Nucleus accumbens (tissue), 56 donors: ENCODE measurements at places on chromosomes 1 and 21.

- DNase-seq, result no peak
Observed at GRCh38 chr1:231803353-231803752, 176.8 kb downstream of the DISC1 start.

DNA sequence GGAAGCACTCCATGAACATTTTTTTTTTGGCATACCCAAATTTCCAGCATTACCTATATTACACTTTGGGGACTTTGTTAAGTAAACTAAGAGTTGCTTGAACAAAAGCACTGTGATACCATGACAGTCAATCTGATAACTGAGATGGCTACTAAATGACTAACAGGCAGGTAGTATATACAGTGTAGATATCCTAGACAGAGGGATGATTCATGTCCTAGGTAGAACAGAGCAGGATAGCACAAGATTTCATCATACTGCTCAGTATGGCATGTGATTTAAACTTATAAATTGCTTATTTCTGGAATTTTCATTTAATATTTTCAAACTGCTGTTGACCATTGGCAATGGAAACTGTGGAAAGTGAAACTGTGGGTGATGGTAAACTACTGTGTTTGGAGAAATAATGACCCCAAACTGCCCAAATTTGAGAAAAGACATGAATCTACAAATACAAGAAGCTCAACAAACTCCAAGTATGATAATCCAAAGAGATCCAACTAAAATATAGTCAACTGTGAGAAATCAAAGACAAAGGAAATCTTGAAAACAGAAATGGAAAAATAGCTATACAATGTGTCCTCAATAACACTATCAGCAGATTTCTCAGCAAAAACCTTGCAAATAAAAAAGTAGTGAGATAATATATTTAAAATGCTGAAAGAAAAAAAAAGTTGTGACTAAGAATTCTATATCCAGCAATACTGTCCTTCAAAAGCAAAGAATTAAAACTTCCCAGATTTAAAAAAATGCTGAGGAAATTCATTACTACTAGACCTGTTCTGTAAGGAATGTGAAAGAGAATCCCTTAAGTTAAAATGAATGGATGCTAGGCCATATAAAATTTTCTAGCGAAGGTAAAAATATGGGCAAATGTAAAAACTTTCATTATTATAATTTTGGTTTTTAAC lies 410.4 kb downstream of the DUSP10 start:
- no peak for DNase-seq

DNA sequence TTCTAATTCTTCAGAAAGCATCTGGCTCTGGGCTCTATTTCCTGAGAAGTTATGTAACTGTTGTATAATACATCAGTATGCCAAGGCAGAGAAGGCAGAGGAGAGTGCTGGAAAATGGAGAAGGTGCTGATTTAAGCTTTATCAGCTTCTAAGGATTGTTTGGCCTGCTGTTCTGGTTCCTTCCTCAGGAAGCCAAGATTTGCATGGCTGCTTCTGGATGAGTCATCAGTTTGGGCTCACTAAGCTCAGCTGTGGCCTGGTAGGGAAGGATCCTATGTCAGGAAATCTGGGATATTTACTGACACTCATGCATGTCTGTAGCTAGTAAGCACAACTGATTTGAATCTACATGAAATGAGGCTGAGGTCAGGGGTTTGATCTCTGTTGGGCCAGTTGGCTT lies 73.2 kb upstream of the ADGRL4 start:
- DNase-seq, result no peak

DNA sequence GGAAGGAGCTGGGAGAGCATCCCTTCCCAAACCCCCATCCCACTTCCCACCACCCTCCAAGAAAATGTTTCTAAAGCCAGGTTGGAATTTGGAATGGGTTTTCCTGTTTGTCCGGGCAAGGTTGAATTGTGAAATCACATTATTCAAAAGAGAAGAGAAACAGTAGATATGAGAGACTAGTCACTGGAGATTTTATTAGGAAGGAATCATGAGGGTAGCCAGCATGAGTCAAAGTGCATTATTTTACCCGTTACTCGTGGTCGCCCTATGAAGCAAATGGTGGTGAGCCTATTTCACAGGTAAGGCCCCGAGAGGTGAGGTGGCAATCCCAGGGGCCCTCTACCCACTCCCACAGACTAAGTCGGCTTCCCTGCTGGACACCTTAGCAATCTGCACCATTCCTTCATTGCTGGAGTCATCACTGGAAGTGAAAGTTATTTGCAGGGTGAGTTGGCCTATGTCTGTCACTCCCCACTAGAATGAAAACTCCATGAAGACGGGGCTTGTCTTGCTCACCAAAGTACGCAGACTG lies 52.8 kb downstream of the TOMM20 start:
- DNase-seq, result no peak

DNA sequence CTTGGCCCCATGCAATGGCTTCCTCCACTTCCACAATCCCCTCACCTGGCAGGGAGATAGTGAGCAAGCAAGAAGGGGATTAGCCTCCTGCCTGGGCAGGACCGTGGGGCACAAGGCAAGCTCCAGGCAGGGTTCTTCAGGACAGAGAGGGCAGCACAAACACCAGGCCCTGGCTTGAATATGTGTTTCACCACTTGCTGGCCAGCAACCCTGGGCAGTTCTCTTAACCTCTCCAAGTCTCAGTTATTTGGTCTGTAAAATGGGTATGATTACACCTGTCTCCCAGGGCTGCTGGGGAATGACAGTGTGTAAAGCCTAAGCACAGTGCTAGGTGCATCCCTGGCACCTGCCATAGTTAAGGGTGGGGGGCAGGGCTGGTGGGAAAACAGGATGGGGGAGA lies 31.9 kb downstream of the H3-3A start:
- no peak for DNase-seq

DNA sequence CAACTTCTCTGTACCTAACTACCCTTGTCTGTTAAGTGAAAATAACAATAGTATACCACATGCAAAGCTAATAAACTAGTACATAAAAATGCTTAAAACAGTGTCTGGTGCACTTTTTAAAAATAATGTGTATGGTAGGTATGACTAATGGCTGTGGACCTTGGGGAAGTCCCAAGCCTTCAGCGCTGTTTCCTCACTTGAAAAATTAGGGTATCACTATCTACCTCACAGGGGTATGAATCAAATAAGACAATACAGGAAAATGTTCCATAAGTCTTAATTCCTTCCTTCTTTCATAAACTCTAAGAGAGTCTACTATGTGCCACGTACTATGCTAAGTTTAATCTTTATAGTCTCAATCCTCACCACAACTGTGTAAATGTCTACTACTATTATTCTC lies 32.0 kb downstream of the EGLN1 start:
- DNase-seq, result no peak

DNA sequence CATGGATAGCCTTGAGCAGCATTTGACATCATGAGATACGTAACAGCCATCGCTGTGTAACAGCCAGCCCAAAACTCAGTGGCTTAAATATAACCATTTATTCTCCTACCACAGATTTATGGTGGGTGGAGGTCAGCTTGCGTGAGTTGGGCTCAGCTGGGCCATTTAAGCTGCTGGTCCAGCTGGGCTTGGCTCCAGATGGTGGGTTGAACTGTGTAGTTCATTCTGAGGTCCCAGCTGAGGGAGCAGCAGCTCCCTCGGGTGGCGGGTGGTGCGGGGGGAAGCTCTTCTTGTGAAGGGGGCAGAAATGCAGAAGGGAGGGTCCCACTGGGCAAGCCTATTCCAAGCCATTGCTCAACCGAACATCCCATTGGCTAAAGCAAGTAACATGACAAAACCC lies 75.9 kb downstream of the IGSF21 start:
- DNase-seq, result no peak

GRCh38 chr1:208374391-208374941 lies 130.3 kb upstream of the PLXNA2 start:
- no peak for DNase-seq

- no peak for DNase-seq
Observed at GRCh38 chr1:31665234-31665878, 20.7 kb upstream of the PEF1 start.

GRCh38 chr1:16155537-16156410 lies at the start of gene EPHA2:
Gene EPHA2 (minus strand): TSS chr1:16156069. CDS start chr1:16155932, 137 bp downstream.
- DNase-seq, result peak; percentile 30

DNA sequence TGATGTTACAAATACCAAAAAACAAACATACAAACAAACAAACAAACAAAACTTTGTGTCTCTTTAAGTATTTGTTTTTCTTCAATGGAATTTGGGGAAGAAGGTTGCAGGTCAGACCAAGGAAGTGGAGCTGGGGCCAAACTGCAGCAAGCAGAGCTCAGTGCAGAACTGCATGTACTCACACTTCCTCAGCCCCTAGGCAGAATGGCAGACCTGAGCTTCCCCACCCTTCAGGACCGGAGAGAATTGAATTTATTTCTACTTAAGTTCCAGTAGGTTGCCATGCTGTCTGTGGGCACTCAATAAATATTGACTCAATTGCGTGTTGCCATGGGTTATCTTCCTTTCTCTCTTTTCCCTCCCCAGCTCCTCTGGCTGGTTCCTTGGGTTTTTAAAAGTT lies 173.6 kb downstream of the PTGER3 start:
- no peak for DNase-seq

GRCh38 chr1:98316286-98316905 lies 345.1 kb upstream of the SNX7 start:
- DNase-seq, result no peak

DNA sequence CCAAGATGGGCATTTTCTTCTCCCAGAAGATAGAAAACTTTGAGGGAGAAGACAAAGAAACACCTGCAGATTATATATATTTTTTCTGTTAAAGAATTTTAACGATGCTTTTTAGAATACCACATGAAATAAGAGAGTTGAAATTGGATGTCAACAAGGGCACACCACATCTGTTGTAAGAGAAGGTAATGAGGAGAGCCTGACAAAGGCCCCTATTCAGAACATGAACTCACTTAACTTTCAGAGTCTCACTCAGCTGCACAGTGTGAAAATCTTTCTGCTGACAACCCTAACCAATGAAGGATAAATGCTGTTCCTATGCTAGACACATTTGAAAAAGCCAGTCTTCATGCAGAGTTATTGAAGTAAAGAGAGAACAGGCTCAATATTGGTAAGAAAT lies 7.3 kb downstream of the KRTAP22-2 start:
- DNase-seq, result no peak

DNA sequence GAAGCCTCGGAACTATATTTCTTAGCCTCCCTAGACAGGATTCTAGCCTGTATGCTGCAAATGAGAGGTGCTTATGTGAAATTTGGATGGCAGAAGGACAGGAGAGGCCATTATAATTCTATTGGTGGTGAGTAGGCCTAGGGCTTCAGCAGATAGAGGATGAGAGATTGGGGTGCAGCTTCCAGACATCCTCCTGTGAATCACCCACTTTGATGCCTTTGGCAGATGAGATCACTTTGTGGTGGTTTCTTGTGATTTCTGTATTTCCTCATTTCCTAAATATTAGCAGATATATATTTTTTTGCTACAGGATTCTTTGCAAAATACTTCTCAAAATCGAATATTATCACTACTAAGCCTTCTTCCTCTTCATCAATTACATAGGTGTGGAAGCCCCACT lies 37.3 kb downstream of the MFSD2A start:
- DNase-seq, result no peak

DNA sequence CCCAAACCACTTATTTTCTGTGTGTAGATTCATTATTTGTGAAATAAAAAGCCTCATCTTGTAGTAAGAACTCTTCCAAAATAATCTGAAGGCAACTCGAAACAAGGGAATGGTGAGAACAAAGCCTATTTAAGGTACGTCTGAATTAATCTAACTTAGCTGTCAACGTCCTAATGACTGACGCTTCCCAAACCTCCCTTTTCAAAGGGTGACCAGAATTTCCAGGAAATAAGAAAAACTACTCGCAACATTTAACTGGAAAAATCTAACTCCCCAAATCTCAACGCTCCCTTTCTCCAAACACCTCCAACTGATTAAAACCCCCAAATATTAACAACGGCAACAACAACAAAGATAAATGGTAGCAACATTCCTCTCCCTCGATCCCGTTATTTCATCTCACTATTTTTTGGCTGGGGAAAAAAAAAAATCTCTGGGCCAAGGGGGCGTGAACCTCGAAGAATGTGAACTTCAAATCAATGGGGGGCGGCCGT lies 693 bp downstream of the SRSF10 start:
- DNase-seq, result no peak

DNA sequence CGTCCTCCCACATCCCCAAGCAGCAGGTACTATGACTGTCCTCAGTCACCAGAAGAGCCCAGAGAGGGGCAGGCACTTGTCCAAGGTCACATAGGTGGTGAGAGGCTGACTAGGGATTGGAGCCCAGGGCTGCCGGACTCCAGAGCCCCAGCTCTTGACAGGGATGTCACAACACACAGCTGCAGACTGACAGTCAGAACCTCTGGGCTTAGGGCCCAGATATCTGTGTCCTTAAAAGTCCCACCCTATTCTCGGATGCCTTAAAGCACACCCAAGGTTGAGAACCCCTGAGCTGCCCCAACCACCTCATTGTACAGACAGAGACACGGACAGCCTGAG lies 622.9 kb downstream of the MATN1 start:
- DNase-seq, result no peak

- no peak for DNase-seq
Observed at GRCh38 chr1:78419309-78419708, 71.5 kb upstream of the PTGFR start.
